ENCODE measurements at places on chromosomes 13 and 19.

DNA sequence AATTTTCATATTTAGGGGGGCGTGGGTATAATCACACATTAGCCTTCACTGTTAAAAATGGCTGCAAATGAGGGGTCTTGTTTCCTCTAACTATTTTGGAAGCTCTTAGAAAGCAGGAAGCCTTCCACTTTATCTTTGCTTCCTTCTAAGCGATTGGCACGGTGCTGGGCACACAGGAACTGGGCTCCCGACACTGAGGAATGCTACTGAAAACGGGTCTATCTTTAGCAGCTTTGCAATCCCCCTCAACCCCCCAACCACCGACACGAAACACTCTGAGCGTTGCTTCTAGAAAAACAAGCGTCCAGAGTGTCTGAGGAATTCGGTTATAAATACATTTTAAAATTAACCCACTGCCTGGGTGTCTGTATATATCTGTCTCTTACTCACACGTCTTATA lies 143.6 kb downstream of the CACNA1A start:
- no peak for DNase-seq

DNA sequence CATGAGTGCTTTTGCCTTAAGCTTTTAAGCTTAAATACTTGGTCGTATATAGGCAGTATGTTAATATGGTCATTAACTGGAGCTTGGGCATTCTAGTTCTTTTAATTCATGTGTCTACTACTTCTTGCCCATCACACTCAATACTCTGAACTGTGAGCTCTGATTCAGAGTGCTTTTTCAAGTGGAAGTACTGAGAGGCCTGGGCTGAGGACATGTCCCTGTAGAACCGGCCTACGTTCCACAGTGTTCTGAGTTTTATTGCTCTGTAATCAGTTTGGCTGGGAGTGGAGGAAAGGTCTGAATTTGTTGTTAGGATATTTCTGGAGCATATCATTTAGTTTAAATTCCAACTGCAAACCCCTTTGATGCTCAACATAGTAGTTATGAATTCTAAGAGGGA lies 1744.8 kb upstream of the MIR17HG start:
- DNase-seq = no peak

GRCh38 chr13:98147521-98147920 lies 4.6 kb downstream of the FARP1 start:
- no peak for DNase-seq

- no peak for DNase-seq
Observed at GRCh38 chr13:28128926-28129325, 9.4 kb upstream of the PAN3 start.

DNA sequence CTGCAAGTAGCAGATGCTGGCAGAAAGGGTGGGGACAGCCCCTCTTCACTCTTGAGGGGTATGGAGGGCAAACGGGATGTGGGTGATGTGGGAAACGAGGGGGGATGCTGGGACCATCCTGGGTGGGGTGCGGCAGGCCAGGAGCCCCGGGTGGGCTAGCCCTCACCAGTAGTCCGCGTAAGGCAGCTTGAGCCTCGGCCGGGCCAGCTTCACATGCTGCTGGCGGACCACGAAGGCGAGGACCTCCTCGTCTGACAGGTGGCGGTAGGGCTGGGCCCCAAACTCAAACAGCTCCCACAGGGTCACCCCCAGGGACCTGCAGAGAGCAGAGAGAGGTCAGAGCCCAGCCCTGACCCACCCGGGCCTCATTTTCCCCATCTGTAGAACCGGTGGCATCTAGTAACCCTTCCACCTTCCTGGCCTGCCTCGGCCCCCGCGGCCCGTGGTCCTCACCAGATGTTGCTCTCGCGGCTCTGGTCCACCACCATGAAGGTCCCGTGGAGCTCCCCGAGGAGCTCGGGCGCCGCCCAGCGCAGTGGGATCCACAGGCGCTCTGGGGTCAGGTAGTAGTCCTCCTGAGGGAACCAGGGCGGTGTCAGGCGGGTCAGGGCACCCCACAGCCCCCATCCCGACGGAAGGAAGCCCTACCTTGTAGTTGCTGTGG lies 10.7 kb downstream of the LMTK3 start:
- DNase-seq = no peak

DNA sequence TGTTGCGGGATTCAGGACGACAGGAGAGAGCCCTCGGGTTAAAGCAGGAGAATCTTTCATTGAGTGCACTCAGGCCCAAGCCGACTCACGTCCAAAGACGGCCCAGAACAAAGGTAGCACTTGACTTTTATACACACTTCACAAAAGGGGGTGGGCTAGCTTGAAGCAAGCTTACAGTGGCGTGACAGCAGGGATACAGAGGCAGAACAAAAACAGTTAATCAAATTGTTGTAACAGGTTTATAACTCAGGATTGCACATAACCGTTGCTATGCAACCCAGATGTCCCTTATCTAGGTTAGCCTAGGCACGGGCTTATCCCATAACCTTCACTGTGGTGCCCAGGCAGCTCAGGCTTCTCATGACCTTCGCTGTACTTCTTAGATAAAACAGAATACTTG lies 2.0 kb downstream of the MED25 start:
- DNase-seq = no peak

DNA sequence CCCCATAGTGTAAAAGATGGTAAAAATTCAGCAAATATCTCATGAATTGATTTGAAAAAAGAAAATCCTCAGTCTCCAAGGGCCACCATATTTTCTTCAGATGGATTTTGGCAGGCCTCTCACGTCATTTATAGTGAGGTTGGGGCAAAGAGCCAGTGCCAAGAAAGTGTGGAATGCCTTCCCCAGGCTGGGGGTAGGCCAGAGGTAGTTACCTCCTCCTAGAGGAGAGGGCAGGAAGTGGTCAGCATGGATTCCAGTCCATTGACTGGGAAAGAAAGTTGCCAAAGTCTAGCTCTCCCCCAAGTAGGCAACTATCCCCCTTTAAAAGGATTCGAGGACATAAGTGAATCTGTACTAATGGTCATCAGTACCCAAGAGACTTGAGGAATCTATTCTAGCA lies 68.4 kb upstream of the KCTD4 start:
- DNase-seq = no peak

GRCh38 chr19:45442778-45443461 lies 19.2 kb upstream of the ERCC1 start:
- no peak for DNase-seq

DNA sequence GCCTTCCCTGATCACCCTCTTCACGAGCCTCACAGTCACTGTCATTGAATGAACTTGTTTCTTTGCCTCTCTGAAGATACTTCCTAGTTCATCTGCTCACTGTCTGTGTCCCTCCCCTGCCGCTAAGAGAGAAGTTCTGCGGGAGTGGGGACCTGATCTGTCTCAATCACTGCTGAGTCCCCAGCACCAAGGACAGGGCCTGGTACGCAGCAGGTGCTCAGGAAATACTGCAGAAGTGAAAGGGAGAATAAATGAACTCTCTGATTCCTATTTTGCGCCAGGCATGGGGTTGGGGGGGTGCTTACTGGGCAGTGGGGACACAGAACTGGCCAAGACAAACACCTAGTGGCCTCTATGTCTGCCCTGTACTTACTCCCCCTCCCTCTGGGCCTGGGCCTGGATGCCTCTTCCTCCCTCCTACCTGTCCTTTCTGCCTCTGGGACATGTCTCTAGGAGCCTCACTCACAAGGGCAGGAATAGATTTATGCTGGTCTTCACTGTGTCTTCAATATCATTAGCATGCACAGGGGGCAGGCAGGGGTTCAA lies 17.5 kb downstream of the FCGBP start:
- no peak for DNase-seq

DNA sequence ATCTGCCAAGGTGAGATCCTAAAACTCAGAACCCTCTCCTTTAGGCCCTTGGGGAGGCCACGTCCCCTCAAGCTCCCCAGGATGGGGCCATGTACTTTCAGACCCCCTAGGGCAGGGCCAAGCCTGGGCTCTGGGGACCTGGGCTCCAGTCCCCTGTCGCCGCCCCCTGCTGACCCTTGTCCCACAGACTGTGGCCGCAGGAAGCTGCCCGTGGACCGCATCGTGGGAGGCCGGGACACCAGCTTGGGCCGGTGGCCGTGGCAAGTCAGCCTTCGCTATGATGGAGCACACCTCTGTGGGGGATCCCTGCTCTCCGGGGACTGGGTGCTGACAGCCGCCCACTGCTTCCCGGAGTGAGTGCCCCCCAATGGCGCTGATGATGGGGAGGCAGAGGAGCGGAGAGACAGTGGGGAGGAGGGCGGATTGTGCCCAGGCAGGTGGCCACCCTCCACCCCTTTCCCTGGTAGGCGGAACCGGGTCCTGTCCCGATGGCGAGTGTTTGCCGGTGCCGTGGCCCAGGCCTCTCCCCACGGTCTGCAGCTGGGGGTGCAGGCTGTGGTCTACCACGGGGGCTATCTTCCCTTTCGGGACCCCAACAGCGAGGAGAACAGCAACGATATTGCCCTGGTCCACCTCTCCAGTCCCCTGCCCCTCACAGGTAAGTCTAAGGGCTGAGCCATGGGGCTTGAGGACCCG lies 18.8 kb downstream of the HPN start:
- no peak for DNase-seq

GRCh38 chr13:25300861-25301346 lies 521 bp upstream of the NUP58 start:
- no peak for DNase-seq

DNA sequence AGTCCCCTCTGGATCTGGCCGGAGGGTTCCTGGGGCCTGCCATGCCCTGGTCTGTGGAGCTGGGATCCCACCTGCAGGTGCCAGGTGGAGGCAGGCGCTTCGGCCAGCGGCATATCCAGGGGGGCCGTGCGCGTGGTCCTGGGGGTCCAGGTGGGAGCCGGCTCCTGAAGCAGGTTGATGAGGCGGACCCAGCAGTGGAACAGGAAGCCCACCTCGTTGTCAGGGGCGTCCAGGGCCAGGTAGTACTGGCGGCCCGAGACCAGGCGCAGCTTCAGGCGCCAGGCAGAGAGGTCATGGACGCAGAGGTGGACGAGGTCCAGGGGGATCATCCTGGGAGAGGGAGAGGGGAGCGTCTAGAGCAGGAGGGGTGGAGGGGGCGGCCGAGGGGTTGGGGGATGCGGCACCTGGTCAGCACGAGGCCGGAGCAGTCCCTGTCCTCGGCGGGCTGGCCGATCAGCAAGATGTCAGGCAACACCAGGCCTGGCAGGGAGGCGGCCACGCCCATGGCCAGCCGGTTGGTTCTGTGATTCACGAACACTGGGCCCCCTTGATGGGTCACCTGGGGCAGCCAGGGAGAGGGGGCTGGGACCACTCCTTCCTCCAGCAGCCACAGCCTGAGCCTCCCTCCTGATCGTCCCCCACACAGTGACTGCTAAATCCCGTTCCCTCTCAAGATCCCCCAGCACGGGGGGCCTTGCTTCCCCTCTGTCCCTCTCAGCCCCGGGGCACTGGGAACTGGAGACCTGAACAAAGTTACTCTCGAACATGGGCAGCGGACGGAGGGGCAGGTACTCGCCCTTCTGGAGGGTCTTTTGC lies 678 bp downstream of the GARIN5B start:
- DNase-seq = no peak

GRCh38 chr13:99275093-99275469 lies 16.9 kb upstream of the GPR18 start:
- no peak for DNase-seq

GRCh38 chr13:98619556-98619955 lies 42.6 kb upstream of the STK24 start:
- no peak for DNase-seq

GRCh38 chr13:85896516-85897450 lies 97.6 kb upstream of the SLITRK6 start:
- DNase-seq = no peak

DNA sequence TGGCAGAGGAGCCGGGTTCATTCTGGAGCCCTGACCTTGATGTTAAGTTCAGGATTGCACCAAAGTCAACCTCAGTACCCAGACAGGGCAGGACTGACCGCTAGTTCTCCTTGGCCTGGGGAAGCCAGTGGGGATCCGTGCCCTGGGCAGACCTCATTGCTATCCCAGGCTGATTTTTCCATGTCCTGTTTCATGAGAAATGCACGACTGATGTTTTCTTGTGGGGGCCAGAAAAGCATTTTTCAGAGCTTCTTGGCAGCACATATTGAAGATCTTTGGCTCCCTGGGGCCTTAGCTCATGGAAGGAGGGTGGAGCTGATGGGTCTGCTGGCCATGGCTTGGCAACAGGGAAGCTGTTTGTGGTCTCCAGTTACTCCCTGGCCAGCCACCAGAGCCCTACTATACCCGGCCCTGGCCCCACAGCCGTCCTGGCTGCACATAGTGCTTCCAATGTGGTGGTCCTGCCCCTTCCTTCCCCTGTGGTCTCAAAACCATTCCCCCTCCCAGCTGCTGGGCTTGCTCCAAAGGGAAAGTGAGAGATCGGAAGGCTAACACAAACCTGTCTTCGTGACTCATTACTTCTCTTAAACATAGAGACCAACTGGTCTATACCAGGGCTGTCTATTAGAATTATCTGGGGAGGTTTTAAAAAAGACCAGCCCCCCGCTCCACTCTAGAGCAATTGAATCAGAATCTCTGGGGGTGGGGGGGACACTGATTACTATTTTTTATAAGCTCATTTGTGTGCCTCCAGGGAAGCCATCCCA lies 11.2 kb downstream of the IL17D start:
- DNase-seq = no peak

DNA sequence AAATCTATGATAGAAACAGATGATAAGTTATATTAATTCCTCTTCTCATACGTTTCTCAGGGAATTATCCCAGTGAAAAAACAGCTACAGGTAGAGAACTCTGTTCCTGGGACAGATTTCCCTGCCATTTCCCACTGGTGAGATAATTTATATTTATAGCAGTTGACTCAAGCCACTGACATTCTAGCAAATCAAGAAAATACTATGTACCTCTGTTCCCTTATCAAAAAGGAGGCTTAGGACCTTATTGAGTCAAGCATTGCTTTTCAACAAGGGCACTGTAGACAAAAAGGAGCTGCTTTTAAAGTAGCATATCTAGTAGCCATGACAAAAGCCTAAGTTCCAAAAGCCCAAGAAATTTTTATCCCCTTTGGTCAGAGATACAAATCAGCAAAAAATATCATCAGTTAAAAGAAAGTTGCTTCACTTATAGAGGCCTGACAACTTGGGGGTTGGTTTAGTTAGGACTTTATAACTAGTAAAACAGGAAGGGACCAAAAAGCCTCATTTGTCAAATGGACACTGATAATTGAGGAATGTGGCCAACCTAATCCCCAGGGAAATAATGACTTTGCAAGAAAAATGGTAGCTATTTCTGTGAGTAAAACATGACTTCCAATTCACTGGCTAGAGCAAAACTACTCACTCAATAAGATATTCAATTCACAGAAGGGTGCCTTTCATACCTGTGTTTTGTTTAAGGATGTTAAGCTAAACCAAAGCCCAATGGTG lies 652.5 kb downstream of the SLITRK1 start:
- no peak for DNase-seq
